ENCODE measurements at places on chromosomes 5 and 9.
A peak's percentile ranks its signal among the peaks of the same experiment; 100 is the strongest.

DNA sequence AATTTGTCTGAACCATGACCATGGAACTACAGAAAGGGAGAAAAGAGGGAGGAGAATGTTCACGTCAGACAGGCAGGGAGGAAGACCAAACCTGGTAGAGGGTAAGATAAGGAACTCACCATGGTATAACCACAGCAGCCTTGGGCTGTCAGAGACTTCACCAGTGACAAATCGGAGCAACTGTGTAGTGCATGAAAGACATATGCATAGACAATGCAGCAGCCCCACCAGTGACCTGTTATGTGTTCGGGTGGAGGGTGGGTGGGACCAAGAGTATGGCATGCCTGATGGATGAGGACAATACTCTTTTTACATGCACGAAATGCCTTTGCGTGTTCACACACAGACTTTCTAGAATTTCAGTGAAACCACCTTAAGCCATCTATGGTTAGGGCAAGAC, 221.8 kb upstream of the RASEF start:
- DNase-seq = no peak

DNA sequence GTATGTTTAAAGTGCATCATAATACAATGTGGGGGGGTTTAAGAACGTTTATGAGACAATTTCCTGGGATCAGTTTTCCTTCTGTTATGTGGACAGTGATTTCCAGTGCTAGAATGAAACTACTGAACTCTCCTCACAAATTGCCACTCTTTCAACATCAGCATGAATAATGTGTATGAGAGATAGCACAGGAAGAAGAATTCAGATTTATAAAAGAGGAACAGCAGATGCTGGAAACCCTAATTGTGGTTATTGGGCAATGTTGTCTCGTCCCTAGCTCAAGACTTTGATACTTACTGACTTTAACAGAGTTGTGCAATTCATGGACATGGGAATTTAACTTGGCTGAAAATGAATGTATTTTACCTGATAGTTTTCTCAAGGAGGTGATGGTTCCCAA, 410.8 kb upstream of the MEF2C start:
- no peak for DNase-seq

GRCh38 chr5:23466401-23466912, 41.0 kb upstream of the PRDM9 start:
- DNase-seq = no peak

GRCh38 chr9:109737295-109737694, 42.7 kb upstream of the PALM2AKAP2 start:
- no peak for DNase-seq

DNA sequence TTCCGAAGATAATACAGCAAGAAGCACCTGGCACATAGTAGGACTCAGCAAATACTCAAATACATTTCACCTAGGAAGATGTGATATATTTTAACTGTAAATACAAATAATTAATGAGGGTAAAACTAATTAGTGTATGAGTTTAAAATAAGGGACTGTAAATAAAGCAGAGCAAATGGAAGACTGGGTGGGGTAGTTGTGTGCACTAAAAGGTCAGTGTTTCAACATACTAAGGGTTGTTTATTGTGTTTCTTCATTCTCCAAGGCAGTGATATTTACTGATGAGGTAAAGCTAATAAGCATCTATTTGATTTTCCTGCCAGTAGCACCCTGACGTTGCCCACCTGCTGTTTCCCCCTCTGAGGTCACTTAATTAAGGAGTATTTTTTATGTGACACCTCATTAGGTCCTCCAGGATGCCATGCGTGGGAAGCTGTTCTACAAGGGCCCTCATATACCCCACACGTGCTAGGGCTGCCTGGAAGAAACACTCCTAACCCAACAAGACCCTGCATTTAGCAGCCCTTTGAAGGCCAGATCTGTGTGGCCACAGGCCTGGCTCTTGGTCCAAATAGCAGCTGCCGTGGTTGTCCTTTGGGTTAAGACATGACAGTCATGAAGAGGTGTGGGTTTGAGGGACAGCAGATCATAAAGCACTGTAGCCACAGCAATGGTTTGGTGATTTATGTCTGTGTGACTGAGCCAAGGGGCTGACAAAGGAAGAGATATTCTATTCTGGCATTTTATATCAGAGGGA, 97.5 kb upstream of the RPS23 start:
- DNase-seq = no peak

DNA sequence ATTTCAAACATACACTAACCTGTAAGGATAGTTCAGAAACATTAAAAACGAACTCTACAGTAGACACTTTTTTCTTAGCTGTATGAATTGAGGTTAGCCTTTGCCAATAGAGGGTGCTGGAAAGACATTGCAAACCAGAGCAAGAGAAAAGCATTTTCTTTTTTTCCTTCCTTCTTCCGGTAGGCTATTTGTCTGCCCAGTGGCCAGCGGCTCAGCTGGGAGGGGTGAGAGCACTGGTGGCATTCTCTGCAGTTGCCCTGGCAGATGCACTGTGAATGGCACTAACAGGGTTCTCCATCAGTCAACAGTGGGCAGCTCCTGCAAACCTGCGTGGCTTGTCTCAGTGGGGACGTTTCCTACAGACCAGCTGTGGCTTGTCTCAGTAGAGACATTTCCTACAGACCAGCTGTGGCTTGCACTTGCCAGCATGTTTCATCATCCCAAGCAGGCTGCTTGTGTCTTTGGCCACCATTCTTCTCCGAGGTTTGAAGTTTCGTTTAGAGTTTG, 984.5 kb upstream of the CDH18 start:
- no peak for DNase-seq

DNA sequence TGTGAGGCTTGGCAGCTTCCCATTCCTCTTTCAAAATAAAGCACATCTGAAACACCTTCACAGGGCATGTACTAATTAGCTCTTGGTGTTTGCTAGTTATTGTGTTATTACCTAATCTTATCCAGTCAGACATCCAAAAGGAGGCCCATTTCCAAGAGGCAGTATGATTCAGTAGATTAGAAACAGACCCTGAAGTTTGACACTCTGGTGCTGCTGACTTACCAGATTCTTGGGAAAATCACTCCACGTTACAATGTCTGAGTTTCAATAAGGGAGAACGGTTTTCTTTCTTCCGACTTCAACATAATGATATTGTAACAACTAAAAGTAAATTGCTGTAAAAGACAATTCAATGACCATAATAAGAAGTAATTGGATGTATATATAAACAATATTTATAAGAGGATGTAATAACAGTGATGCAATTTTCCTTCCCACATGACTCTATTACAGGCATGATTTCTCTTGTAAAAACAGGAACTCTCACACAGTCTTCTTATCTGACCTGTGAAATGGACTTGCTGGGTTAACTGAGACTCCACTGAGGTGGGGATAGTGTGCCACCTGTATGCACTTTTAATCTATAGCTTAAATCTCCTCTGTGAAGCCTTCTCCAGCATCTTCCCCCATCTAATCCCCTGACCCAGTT, 181.3 kb upstream of the ELL2 start:
- no peak for DNase-seq

DNA sequence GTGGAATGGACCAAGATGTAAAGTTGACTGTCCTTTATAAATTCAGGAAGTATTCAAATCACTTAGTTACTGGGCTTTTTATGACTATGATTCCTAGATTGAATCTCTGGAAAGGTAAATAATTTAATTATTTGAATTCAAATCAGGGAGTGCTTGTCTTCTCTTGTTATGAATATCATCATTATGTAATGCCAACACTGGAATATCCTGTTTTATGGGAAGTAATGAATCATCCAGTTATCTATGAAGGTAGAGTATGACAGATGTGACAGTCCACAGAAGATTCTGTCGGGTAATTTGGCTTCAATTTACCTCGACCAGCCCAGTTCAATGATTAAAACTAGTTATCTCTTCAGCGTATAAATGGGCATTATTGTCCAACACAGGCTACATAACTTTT, 141.0 kb upstream of the NUDT12 start:
- no peak for DNase-seq

GRCh38 chr9:105887679-105888078, 193.3 kb downstream of the TMEM38B start:
- peak; percentile 62 for DNase-seq

- no peak for DNase-seq
Observed at GRCh38 chr5:72648480-72648879, 141.3 kb upstream of the ZNF366 start.

- DNase-seq = no peak
Observed at GRCh38 chr5:156706631-156707030, 143.5 kb upstream of the PPP1R2B start.

- DNase-seq = no peak
Observed at GRCh38 chr9:111037356-111037707, 938 bp downstream of the LPAR1 start.

- DNase-seq = peak; percentile 34
Observed at GRCh38 chr9:133369422-133369821, 6.4 kb downstream of the SURF4 start.

DNA sequence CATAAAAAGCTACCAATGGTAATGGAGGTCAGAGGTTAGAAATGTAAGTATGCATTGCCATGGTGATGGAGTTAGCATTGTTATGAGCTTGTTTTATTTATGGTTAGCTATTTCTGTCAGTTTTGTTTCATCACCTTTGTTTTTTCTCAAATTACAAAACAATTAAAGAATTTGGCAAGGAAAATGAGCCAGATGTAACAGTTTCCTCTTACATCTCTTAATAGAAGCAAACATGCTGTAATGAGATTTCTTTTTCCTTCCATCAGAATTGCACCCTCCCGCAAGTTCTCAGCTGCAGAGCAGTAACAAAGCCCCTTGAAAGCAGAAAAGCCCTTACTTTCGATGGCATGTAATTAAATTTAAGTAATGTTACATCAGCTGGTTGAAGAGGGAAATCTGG, 233.0 kb downstream of the SGCD start:
- no peak for DNase-seq

- DNase-seq = peak; percentile 36
Observed at GRCh38 chr9:123536455-123536868, 180.5 kb downstream of the CRB2 start.

DNA sequence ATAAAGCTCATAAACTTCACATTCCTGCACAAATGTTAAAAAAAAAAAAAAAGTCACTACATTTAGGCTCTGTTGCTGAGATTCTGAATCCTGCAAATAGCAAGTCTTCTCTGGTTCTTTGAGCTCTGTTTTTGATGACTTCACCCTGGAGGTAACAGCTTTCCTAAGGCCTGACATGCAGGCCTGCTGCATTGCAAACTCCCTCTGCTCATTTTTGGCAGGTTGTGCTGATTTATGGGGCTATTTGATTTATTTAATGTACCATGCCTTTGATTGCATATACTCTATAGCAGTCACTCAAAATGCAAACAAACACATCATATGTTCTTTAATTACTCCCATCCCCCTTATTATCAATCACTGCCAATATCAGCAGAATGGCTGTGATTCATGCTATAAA, 416.1 kb upstream of the IZUMO3 start:
- no peak for DNase-seq

- no peak for DNase-seq
Observed at GRCh38 chr5:133527311-133527710, 85.0 kb downstream of the FSTL4 start.

DNA sequence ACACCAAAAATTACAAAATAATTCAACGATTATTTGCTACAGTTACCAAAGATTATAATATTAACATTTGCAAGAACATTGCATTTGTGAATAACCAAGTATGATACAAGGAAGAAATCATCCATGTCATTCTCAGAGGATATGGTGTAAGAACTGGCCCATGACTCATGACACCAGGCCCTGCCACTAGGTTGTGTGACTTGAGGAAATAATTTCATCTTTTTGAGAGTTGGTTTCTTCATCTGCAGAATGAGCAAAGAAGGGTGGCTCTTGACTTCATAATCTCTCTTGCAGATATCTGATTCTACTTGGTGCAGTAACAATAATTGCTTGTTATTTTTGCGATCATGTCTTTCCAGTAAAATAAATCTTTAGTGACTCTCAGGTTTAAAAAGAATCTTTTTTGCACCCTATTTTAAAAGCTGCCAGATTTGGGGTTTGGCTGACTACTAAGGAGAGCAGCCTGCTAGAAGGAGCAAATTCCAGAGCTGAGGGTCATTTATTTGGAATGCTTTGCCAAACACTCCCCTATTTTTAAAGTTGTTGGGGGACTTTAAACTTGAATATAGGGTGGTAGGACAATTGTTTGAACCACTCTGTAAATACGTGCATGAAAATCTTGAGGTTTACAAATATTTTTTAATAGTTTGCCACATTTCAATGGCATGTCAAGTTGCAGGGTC, 23.5 kb downstream of the ITGA1 start:
- no peak for DNase-seq

DNA sequence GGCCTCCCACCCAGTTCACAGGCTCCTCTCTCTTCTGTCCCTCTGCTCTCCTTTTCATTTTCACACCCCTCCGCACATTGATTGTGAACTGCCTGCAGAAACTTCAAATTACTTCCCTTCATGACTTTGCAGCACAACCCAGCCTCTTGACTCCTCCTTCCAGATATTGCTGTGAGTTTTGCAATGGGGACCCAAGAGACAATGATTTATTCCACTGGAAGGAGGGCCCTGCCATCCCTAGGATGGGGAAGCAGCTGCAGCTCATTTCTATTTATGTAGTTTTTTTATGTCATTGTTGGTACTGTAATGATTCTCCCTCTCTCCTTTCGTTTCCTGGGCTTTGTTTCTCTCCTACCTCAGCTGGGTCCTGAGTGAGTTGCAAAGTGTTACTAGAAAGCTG, 364.9 kb downstream of the ICE1 start:
- DNase-seq = no peak

GRCh38 chr9:79408617-79409016, 163.1 kb upstream of the TLE4 start:
- DNase-seq = no peak

DNA sequence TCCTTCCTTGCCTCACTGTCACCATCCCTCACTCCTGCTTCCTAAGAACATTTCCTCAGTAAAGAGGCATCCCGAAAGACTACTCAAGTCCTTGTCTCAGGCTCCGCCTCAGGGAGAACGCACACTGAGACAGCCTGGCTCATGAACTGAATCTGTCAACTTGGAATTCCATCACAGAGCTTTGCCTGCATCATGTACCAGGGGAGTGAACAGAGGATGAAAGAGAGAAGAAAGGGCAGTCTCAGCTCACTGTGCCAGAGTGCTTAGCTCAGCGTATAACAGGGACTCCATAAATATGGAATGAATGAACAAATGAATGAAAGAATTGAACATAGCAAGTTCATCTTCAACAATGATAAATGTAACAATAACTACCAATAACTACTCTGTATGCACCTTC, 68.7 kb upstream of the SLC1A3 start:
- DNase-seq = no peak

DNA sequence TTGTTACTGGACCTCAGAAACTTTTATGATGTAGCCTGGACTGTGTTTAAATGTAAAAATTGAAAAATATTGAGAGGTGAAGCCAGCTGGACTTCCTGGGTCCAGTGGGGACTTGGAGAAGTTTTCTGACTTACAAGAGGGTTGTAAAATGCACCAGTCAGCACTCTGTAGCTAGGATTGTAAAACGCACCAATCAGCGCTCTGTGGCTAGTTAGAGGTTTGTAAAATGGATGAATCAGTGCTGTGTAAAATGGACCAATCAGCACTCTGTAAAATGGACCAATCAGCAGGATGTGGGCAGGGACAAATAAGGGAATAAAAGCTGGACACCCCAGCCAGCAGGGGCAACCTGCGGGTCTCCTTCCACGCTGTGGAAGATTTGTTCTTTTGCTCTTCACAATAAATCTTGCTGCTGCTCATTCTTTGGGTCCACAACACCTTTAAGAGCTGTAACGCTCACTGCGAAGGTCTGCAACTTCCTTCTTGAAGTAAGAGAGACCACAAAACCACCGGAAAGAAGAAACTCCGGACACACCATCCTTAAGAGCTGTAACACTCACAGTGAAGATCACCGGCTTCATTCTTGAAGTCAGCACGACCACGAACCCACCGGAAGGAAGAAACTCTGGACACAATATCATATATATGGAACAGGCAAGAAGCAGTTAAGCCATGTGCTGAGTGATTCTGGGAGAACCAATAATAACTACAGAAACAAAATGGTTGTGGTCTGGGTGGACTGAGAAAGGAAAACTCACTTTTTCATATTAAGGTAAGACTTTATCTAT, 201.3 kb downstream of the GABRG2 start:
- no peak for DNase-seq
